Heart left ventricle (tissue), 16 donors: ENCODE measurements at places on chromosomes 2 and 18. TPM values are rescaled to one million over a fixed set of nuclear protein-coding genes. Genes with fewer than 3 reads are reported as not detected.

NT5DC4 gene
- total RNA-seq, result not detected

RUFY4 gene
- total RNA-seq, result not detected

ESPNL gene
- total RNA-seq, result 0.64 TPM

ATAD2B gene
- 9.8 TPM for total RNA-seq

TMEM163 gene
- total RNA-seq, result 0.14 TPM

TRIM43 gene
- total RNA-seq, result not detected

SP5 gene
- total RNA-seq, result not detected

GALNT14 gene
- total RNA-seq, result 0.44 TPM

ANKRD62 gene
- not detected for total RNA-seq

SPEG gene
- 124 TPM for total RNA-seq

TUBB8B gene
- not detected for total RNA-seq

CD226 gene
- 2.9 TPM for total RNA-seq

TM4SF20 gene
- not detected for total RNA-seq

SNTG2 gene
- total RNA-seq, result 0.90 TPM

SCYGR4 gene
- not detected for total RNA-seq

KLHL29 gene
- 1.4 TPM for total RNA-seq

RMDN2 gene
- 6.8 TPM for total RNA-seq

ACMSD gene
- not detected for total RNA-seq

CDH19 gene
- 20.2 TPM for total RNA-seq

CCDC93 gene
- 37.2 TPM for total RNA-seq
